Fibroblast of skin of scalp (primary cell): ENCODE measurements at places on chromosomes 12 and 14.

- DNase-seq: peak; percentile 80
Observed at GRCh38 chr12:50174971-50175715, 8.0 kb upstream of the CERS5 start.

GRCh38 chr12:9808504-9808903 is 18.8 kb upstream of the KLRF1 start:
- no peak for DNase-seq

DNA sequence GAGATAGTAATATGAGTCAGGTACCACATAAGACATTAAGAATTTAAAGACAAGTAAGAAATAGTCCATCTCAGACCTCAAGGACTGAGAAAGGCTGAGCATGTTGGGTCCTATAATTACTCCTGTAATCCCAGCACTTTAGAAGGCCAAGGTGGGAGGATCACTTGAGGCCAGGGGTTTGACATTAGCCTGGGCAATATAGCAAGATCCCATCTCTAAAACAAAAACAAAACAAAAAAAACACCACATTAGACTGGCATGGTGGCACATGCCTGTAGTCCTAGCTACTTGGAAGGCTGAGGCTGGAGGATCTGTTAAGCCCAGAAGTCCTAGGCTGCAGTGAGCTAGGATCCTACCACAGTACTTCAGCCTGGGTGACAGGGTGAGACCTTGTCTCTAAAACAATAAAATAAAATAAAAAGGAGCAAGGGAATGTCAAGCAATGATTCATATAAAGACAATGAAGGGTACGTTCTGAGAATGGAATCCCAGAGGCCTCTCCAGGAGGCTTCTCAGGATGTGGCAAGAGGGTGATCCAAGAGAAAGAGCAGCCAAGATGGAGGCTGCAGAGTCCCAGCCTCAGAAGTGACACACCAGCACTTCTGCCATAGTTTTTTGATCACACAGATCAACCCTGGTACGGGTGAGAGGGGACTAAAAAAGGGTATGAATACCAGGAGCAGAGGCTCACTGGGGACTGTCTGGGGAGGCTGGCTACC is 206.4 kb downstream of the CRADD start:
- DNase-seq: peak; percentile 90

DNA sequence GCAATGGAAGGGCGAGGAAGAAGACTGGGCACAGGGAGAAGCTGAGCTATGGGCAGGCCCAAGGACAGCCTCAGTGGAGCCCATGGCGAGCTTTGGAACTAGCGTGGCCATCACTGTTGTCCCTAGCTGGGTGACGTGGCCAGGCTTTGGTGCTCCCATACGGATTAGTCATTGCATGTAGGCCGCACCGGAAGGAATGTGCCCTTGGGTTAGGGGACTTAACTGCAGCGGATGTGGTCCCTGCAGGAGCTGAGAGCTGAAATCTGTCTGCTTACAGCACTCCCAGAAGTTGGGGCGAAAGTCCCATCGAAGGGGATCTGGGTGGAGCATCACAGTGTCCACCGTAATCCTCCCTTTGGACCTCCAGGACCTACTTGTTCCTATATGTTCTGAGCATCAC is 133.7 kb downstream of the PAPOLA start:
- no peak for DNase-seq

- peak; percentile 92 for DNase-seq
Observed at GRCh38 chr12:70994217-70994788, 73.8 kb upstream of the PTPRR start.

- no peak for DNase-seq
Observed at GRCh38 chr12:52277486-52278245, 3.2 kb downstream of the KRT86 start.

- DNase-seq: no peak
Observed at GRCh38 chr12:120223458-120224303, 22.8 kb upstream of the RPLP0 start.

GRCh38 chr14:63960926-63961567 is 108.2 kb downstream of the SYNE2 start:
- peak; percentile 85 for DNase-seq

- DNase-seq: no peak
Observed at GRCh38 chr12:68587448-68587873, 23.2 kb upstream of the RAP1B start.

DNA sequence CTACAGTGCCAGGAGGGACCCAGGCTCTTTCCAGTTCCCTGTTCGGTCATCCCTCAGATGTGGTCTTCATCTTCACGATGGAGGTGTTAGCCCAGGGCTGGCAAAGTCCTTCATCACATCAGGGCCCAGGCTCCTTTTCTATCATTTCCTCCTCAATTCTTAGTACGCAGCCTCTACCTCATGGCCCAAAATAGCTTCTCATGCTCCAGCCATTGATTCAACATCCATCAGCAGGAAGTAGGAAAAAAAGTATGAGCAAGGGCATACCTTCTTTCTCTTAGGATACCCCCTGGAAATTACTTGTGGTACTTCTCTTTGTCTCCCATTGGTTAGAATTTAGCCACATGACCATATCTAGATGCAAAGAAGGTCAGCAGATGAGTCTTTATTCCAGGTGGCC is 12.2 kb upstream of the ZDHHC22 start:
- DNase-seq: no peak

DNA sequence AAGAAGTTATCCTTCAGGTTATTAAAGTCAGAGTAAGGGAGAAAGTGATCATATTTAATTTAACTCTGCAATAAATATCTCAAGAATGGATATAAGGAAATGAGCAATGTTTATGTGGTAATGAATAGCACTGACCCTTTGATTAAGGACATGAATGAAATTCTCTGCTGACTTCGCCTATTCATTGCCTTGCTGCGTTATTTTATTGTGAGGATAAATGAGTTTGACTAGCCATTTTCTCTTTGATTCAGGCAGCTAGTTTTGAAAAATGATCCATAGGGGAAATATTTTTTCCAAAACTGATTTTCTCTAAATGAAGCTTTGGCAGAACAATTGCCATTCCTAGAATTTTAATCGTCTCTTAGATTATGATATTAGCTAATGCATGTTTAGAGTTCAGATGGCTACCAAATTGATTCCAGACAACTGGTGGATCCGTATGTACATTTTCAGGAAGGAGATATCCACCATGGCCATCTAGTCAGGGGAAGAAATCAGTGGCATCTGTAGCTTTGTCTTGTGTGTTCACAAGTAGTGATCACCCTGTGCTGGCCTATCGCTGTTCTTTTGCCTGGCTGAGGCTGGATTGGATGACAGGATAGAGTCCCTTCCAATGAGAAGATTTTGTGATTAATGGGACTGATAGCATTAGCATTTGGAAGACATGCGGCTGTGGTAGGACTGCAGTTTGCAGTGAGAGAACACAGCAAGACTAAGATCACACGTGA is 302.3 kb upstream of the RGS6 start:
- DNase-seq: peak; percentile 22

DNA sequence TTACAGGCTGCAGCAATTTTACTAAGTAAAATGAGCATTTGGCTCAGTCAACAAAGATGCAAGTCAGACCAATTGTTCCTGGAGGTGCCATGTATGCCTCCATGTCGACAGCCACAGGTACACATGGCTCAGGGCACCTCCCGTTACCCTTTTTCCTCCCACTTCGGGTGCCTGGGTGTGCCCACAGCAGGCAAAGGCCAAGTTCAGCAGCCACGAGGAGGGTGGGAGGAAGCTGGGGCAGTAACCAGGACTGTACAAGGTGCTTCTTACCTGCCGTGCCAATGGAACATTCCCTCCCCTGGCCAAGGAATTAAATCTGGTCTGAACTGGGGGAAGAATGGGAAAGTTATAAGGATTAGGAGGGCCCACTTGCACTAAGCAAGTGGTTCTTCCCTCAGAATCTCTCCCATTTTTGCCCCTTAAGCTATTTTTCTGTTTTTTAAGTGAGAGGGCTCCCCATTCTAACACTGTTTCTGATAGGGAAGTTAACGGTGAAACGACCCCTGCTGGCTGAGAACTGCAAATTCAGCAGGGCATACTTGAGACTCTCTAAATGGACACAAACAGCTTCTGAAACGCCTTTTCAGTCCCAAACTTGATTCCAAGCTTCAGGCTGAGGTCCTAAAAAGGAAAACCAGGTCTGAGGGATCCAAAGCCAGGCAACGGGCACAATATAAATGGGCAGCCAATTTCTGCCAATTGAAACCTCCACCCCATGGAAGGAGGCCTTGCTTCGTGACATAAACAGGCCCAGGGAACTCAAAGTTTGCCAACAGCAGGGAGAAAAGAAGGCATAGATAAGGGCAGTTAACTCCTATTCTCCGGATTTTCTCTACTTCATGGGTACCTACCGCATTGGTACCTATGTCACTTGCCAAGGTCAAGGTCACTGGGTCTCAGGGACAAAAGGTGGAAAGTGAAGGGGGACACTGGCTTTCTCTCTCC is 24.8 kb downstream of the CLECL1 start:
- DNase-seq: peak; percentile 59

GRCh38 chr12:88643685-88644084 is 63.4 kb upstream of the KITLG start:
- peak; percentile 17 for DNase-seq

DNA sequence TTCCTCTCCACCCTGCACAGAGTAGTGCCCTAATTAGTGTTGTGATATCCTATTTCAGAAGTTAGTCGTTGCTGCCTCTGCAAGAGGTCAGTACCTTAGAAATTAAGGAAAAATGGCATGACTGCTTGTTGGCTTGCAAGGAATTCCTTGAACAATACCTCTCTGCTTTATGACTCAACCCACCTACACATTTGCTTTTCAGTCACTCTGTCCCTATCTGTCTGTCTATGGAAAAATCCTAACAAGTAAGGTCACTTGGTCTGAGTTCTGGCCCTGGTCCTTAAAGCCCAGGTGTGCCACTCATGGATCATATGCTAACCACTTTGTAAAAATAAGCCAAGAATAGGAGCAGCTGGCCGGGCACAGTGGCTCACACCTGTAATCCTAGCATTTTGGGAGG is 116.4 kb upstream of the ATF1 start:
- no peak for DNase-seq

- DNase-seq: peak; percentile 92
Observed at GRCh38 chr12:76883151-76883550, 4.3 kb upstream of the CSRP2 start.

- no peak for DNase-seq
Observed at GRCh38 chr14:61343991-61344405, 22.6 kb downstream of the PRKCH start.

GRCh38 chr12:122969676-122970075 is 3.4 kb upstream of the ABCB9 start:
- no peak for DNase-seq

- no peak for DNase-seq
Observed at GRCh38 chr12:13079440-13079906, 24.0 kb downstream of the GSG1 start.
